Ascending aorta (tissue), 2 donors: ENCODE measurements at places on chromosomes 11 and 22. TPM values are rescaled to one million over a fixed set of nuclear protein-coding genes. Genes with fewer than 3 reads are reported as not detected.

MGAT3 gene
- total RNA-seq, result 9.8 TPM

KRTAP5-2 gene
- total RNA-seq, result not detected

CCDC116 gene
- not detected for total RNA-seq

OR52I2 gene
- not detected for total RNA-seq

PIH1D2 gene
- total RNA-seq, result not detected

PATE2 gene
- not detected for total RNA-seq
